T-cell (primary cell): ENCODE measurements at places on chromosomes 3 and 15.

GRCh38 chr3:39433642-39434041 lies 27.1 kb downstream of the RPSA start:
- no peak overlapping the region for H3K4me3 ChIP-seq
- no peaks in the 10 kb centered on the region for H3K27me3 ChIP-seq
- no peaks in the 10 kb centered on the region for H3K4me1 ChIP-seq

GRCh38 chr3:153595186-153595815 lies 433.3 kb downstream of the RAP2B start:
- H3K36me3 ChIP-seq: no peaks in the 10 kb centered on the region
- H3K27me3 ChIP-seq: no peaks in the 10 kb centered on the region

DNA sequence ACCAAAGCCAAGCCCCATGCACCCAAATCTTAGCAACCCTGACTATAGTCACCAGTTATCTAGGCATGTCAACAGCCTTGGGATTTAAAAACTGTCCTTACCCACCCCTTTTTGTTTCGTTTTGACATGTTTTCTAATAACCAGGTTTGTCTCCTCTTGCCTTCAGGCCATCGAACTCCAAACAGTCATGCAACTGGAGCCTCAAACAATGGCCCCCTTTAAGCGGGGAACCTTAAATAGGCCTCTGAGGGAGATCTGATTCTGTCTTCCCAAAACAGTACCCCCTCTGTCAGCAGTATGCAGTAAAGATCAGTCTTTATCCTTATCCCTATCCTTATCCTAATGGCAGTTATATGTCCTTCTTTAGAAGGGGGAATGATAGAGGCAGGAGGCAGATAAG lies 105.7 kb downstream of the DPH6 start:
- H3K4me3 ChIP-seq: no peak overlapping the region
- no peak for DNase-seq

GRCh38 chr3:10561946-10562560 lies 56.7 kb upstream of the ATP2B2 start:
- no peak overlapping the region for H3K4me3 ChIP-seq
- no peaks in the 10 kb centered on the region for H3K36me3 ChIP-seq
- no peaks in the 10 kb centered on the region for H3K4me1 ChIP-seq
- H3K27ac ChIP-seq: no peak overlapping the region

GRCh38 chr15:45471151-45471550 lies 51.4 kb downstream of the SLC30A4 start:
- DNase-seq: no peak
- H3K27me3 ChIP-seq: no peaks in the 10 kb centered on the region
- H3K36me3 ChIP-seq: no peaks in the 10 kb centered on the region
- H3K4me1 ChIP-seq: no peaks in the 10 kb centered on the region
- no peak overlapping the region for H3K4me3 ChIP-seq

DNA sequence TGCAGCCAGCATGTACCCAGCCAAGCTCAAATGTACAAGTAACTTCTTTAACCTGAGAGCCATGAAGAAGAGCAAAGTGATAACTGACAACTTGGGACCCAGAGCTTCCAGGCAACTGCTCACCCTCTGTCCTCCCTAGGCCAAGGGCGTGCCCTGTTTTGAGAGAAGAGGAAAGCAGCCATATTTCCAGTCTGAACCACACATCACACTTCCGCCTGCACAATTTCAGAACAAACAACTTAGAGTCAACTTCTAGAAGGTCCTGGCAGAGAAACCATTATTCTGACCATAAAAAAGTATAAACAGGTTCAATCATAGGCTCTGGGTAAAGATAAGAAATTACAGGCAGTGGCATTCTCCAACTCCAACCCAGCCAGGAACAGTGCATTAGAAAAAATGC lies 50.1 kb downstream of the ITGB5 start:
- no peak for DNase-seq
- no peak overlapping the region for H3K4me3 ChIP-seq
- H3K27me3 ChIP-seq: peaks cover 14% of the 10 kb centered on the region
- peaks cover 2% of the 10 kb centered on the region for H3K4me1 ChIP-seq
- no peak overlapping the region for H3K27ac ChIP-seq

- no peak overlapping the region for H3K4me3 ChIP-seq
- H3K36me3 ChIP-seq: no peaks in the 10 kb centered on the region
- H3K27me3 ChIP-seq: peaks cover 20% of the 10 kb centered on the region
- no peak overlapping the region for H3K27ac ChIP-seq
- H3K4me1 ChIP-seq: no peaks in the 10 kb centered on the region
- no peak for DNase-seq
Observed at GRCh38 chr3:184428561-184429175, 48.8 kb downstream of the CHRD start.

GRCh38 chr15:43968551-43968950 lies 141.7 kb downstream of the WDR76 start:
- H3K27ac ChIP-seq: no peak overlapping the region
- H3K4me1 ChIP-seq: no peaks in the 10 kb centered on the region
- H3K4me3 ChIP-seq: no peak overlapping the region
- no peaks in the 10 kb centered on the region for H3K36me3 ChIP-seq

DNA sequence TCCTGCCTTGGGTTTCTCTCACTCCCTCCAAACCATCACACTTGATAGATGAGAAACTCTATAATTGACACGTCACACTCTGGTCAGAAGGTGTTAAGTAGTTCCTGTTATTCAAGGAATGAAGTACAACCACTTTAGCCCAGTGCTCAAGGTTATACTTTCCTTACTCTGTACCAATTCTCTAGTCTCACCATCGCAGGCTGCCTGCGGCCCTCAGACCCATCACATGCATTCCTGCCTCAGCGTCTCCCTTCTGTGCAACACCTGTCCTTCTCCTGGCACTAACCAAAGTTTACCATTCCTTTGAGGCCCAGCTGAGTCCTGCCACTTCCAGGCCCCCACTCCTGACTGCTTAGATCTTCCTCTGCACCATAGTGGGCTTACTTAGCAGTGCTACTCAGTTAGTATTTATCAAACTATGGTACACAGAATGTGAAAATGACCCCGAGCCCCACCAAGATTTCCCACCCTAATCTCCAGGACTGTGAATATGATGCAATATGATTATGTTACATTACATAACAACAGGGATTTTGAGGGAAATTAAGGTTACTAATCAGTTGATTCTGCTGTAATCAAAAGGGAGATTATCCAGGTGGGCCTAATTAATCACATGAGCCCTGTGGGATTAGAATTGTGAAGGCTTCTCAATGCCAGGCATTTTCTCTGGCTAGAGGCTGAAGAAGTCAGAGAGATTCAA lies 36.2 kb downstream of the SPINK8 start:
- DNase-seq: no peak
- H3K4me3 ChIP-seq: no peak overlapping the region
- peaks cover 8% of the 10 kb centered on the region for H3K4me1 ChIP-seq

- peak; percentile 26 for DNase-seq
- H3K36me3 ChIP-seq: peaks cover 68% of the 10 kb centered on the region
- H3K4me3 ChIP-seq: peak overlapping the region; percentile 17
- H3K27ac ChIP-seq: peak overlapping the region; percentile 76
- H3K27me3 ChIP-seq: no peaks in the 10 kb centered on the region
- H3K4me1 ChIP-seq: peaks cover 30% of the 10 kb centered on the region
Observed at GRCh38 chr15:77021803-77022381, 27.0 kb downstream of the PSTPIP1 start.

GRCh38 chr3:129004639-129005295 lies 3.7 kb downstream of the EFCC1 start:
- DNase-seq: no peak
- peaks cover 43% of the 10 kb centered on the region for H3K27me3 ChIP-seq
- no peaks in the 10 kb centered on the region for H3K36me3 ChIP-seq
- no peak overlapping the region for H3K27ac ChIP-seq
- H3K4me1 ChIP-seq: peaks cover 43% of the 10 kb centered on the region
- no peak overlapping the region for H3K4me3 ChIP-seq

- H3K4me3 ChIP-seq: no peak overlapping the region
- H3K27ac ChIP-seq: no peak overlapping the region
- H3K4me1 ChIP-seq: no peaks in the 10 kb centered on the region
- no peak for DNase-seq
- H3K27me3 ChIP-seq: no peaks in the 10 kb centered on the region
- no peaks in the 10 kb centered on the region for H3K36me3 ChIP-seq
Observed at GRCh38 chr3:159236321-159236720, 434.5 kb downstream of the MFSD1 start.

- H3K27me3 ChIP-seq: peaks cover 8% of the 10 kb centered on the region
- H3K36me3 ChIP-seq: no peaks in the 10 kb centered on the region
- no peak for DNase-seq
- H3K4me3 ChIP-seq: no peak overlapping the region
- peaks cover 10% of the 10 kb centered on the region for H3K4me1 ChIP-seq
Observed at GRCh38 chr3:53842436-53843194, 3.6 kb downstream of the CHDH start.

- no peak overlapping the region for H3K4me3 ChIP-seq
- no peaks in the 10 kb centered on the region for H3K27me3 ChIP-seq
- no peaks in the 10 kb centered on the region for H3K36me3 ChIP-seq
- no peak for DNase-seq
Observed at GRCh38 chr3:141380987-141381386, 12.7 kb downstream of the ZBTB38 start.

- no peaks in the 10 kb centered on the region for H3K4me1 ChIP-seq
- no peak overlapping the region for H3K27ac ChIP-seq
- no peak for DNase-seq
- no peak overlapping the region for H3K4me3 ChIP-seq
- no peaks in the 10 kb centered on the region for H3K27me3 ChIP-seq
Observed at GRCh38 chr15:57640930-57641682, 49.4 kb downstream of the MYZAP start.

DNA sequence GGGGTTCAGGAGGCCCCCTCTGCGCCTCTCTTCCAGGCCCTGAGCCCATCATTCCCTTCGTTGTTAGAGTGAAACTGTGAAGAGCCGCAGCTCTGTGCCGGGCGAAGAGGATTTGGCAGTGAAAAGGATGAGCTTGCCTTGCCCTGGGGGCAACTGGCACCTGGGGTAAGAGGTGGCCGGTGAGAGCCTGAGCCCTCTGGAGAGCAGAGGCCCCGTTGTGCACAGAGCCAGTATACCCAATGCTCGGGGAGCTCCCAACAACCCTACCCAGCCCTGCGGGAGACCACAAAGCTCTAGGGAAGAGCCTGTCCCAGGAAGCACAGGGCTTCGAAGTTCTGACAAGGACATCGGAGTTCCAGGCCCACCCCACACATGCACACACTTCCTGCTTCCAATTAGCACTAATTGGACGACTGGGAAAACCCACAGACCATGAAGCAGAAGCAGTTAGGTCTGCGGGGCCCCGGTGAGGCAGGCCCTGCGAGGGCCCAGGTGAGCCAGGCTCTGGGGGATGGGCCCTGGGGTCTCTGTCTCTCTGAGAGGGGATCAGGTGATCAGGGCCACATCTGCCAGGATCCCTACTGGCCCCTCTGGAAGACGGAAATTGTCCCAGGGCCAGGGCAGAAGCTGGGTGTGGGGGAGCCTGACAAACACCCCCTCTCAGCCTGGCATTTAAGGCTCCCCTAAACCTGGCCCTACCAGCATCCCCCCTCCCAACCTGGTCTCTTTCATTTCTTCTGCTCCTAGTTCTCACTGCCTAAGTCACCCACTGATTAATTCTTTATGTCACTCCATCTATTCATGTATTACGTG lies 27.9 kb upstream of the SFMBT1 start:
- H3K36me3 ChIP-seq: peaks cover 4% of the 10 kb centered on the region
- peaks cover 8% of the 10 kb centered on the region for H3K4me1 ChIP-seq
- H3K4me3 ChIP-seq: peak overlapping the region; percentile 86
- H3K27me3 ChIP-seq: peaks cover 3% of the 10 kb centered on the region
- DNase-seq: no peak

DNA sequence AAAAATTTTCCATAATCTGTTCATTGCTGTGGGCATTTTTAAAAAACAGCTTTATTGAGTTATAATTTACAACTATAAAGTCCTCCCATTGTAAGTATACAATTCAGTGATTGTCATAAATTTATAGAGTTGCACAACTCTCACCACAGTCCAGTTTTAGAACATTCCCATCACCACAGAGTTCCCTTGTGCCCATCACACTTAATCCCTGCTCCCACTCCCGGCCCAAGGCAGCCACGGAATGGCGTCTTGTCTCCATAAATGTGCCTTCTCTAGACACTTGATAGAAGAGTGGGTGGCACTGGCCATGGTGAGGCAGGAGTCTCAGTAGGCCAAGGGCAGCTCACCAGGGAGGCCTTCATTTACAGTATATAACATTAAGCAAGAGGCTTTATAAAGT lies 6.3 kb downstream of the TSEN2 start:
- H3K36me3 ChIP-seq: peaks cover 6% of the 10 kb centered on the region
- H3K27ac ChIP-seq: no peak overlapping the region
- no peak overlapping the region for H3K4me3 ChIP-seq
- no peak for DNase-seq

- no peaks in the 10 kb centered on the region for H3K27me3 ChIP-seq
- DNase-seq: no peak
- no peaks in the 10 kb centered on the region for H3K36me3 ChIP-seq
Observed at GRCh38 chr3:108159105-108159504, 63.1 kb downstream of the IFT57 start.

DNA sequence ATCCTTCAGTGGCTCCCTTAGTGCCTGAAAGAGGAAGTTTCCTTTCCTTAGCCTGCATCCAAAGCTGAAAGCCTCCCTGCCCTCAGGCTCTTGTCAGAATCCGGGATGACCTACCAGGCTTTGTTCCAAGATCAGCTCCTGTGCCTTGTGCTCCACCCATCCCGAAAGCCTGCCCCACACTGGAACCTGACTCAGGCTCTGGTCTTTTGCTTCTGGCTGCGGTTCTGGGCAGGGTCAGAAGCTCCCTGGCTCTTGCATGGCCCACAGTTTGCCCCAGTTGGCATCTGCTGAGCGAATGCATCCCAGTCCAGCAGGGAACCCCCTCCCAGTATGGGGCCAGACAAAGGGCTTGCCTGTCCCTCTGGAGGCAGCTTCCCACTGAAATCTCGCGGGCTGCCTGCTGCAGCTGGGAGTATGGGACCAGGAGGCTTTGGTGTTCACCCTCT lies 25.9 kb upstream of the KIF23 start:
- H3K4me1 ChIP-seq: no peaks in the 10 kb centered on the region
- no peak overlapping the region for H3K27ac ChIP-seq
- no peaks in the 10 kb centered on the region for H3K27me3 ChIP-seq
- no peak overlapping the region for H3K4me3 ChIP-seq
- no peak for DNase-seq
- H3K36me3 ChIP-seq: no peaks in the 10 kb centered on the region

- no peak overlapping the region for H3K27ac ChIP-seq
- no peaks in the 10 kb centered on the region for H3K27me3 ChIP-seq
- no peaks in the 10 kb centered on the region for H3K36me3 ChIP-seq
- DNase-seq: no peak
- H3K4me3 ChIP-seq: no peak overlapping the region
Observed at GRCh38 chr3:105622169-105622568, 246.6 kb downstream of the CBLB start.
